ENCODE measurements at places on chromosomes 12 and 14.

DNA sequence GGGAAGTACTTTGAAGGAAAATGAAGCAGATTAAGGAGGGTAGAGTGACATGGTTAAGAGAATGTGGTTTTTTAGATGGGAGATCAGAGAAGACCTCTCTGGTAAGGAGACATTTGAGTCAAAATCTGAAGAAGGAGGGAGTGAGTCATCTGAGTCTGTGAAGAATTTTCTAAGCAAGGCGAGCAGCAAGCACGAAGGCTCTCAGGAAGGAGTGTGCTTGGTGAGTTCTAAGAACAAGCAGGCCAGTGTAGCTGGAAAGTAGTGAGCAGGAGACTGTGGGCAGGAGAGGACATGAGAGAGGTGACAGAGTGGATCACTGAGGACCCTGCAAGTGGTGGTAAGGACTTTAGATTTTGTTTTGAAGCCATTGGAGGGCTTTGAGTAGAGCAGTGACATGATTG lies 76.3 kb upstream of the FUT8 start:
- no peak for DNase-seq

DNA sequence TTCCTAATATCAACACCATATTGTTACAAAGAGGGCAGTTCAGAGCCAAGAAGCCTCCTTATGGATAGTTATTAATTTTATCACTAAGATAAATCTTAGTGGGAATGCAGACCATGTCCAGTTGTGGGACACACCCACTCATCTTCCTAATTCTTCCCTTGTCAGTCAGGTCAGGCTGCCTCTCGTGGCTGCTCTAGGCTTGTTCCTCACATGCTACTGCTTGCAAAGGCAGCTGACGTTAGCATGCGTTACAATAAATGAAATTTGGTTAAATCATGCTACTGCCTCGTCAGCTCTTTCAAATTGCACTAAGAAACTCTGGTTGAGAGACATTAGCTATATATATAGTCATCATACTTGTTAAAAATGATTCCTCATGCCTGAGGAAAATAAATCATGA lies 108.4 kb downstream of the CAND1 start:
- no peak for DNase-seq

GRCh38 chr12:85007836-85008235 lies 28.2 kb downstream of the TSPAN19 start:
- DNase-seq: no peak

DNA sequence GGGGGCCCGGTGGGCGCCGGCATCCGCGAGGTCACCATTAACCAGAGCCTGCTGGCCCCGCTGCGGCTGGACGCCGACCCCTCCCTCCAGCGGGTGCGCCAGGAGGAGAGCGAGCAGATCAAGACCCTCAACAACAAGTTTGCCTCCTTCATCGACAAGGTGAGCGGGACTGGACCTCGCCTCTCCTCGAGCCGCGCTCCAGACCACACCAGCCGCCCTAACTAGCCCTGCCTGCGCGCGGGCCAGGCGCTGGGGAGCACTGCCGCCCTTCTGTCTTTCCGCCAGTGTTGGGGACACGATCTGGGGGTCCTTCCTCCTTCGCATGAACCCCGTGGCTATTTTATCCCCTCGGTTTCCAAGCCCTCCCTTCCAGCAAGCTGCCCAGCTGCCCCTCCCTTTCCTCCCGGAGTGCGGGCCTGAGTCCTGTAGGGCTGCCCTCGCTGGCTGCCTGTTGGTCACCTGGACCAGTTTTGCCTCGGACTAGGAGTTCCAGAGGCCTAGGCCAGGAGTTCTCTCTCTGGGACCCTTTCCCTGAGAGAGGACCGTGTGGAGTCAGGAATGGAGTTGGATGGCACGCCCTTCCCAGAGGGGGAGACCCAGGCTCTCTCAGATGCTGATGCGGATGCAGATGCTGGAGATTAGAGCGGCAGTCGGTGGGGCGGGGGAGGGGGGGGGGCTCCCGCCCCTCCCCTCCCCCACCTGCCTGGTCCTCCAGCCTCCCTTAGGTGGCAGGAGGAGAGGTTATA lies 592 bp downstream of the KRT7 start:
- no peak for DNase-seq

DNA sequence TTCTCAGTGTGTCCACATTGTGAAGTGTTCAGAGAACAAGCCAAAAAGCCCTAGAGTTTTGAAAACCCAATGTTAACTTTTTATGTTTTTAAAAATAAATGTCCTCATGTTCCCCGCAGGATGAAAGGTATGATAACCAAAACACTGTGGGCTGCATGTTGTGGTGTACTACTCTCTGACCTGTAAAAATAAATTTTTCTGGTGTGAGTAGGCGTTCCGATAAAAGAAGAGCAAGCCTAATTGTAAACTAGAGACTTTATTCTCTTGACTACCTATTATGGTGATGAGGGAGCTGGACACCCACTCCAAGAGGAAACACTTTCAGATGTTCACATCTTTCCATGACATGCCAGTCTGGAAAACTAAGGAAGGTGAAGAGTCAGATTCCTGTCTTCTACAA lies 18.2 kb downstream of the PTGER2 start:
- DNase-seq: no peak

- no peak for DNase-seq
Measured at GRCh38 chr14:55123852-55124639, 5.0 kb upstream of the LGALS3 start.

GRCh38 chr12:31016057-31016456 lies 57.6 kb upstream of the DDX11 start:
- DNase-seq: no peak

DNA sequence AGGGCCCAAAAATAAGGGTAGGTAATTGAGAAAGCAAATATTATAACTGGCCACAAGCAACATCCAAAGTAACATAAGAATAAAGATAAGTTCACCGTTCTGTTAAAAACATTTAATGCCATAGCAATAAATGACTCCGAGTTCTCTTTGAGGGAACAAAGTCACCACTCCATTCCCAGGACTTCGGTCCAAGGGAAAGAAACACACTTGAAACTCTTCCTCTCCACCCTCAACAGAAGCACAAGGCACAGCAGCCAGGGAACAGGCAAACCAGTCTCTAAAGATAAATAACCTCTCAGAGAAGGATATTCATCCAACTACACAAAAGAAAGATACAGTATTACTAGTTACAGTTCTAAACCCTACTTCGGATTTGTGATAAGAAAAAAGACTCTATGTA lies 2.5 kb downstream of the SETD3 start:
- DNase-seq: no peak

- no peak for DNase-seq
Measured at GRCh38 chr14:67335781-67336180, 23.8 kb downstream of the ATP6V1D start.

- no peak for DNase-seq
Measured at GRCh38 chr12:104750061-104750460, 208.0 kb downstream of the SLC41A2 start.

- no peak for DNase-seq
Measured at GRCh38 chr14:65495196-65495595, 82.7 kb downstream of the FUT8 start.

DNA sequence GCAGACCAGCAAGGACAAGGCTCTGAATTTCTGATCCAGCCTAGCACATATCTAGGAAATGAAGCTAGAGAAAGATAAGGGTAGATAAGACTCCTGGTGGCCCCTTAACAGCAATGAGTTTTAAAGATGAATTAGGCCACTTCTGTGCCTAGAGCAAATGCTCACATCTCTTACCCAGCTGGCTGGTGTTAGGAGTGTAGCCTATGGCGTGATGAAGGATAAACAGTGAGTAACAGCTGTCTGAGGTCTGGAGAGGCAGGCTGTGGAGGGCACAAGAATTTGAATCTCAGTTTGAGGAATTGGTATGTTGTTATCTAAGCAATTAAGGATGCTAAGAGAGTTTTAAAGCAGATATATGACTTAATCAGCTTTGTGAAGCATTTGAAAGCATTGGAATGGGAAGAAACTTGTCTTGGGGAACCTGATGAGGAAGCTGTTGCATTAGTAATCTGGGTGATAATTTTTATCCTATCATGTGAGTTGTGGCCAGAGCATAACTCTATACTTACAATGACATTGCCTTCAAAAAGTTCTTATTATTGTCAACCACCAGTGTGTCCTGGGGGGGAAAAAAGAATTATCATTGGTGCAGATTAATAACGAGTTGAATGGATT lies 161.8 kb downstream of the SRGAP1 start:
- DNase-seq: no peak

GRCh38 chr12:114697741-114698565 lies 14.0 kb upstream of the TBX3 start:
- no peak for DNase-seq

GRCh38 chr12:95416111-95416636 lies 57.8 kb upstream of the METAP2 start:
- DNase-seq: no peak

DNA sequence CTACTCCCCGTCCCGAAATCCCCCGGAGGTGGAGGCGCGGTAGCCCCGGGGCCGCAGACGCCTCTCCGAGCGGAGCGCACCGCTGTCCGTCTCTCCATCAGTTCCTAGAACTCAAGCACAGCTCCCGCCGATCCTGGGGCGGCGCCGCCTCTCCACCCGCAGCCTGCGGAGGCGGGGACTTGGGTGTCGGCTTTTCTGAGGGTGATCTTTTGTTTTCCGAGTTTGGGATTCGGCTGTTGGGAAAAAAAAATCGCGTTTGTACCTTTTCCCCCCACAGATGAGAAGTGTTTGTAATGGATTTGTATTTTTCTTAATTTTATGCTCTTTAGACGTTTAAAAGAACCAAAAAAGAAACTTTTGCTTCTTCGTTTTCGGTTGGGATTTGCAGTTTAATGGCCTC lies 26.6 kb downstream of the LRCOL1 start:
- DNase-seq: no peak
